NCI-H187 (cell line): ENCODE measurements at places on chromosomes 6 and 20.

DNA sequence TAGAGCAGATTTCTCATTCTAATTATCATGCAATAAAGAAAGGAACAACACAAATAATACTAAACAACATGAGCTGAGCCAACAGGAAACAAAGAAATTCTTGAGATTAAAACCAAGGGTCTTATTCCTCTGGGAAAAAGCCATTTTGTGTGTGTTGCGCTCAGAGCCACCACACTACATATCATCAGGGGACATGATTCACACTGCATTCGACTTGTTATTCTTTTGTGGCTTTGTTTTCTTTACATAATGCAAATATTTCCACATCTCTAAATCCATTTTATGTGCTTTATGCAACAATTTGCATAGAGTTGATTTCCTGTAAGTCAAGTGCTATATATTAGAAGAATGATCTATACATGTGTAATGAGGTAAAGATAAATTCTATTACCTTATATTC is 719.6 kb downstream of the TBC1D32 start:
- no peak for DNase-seq

DNA sequence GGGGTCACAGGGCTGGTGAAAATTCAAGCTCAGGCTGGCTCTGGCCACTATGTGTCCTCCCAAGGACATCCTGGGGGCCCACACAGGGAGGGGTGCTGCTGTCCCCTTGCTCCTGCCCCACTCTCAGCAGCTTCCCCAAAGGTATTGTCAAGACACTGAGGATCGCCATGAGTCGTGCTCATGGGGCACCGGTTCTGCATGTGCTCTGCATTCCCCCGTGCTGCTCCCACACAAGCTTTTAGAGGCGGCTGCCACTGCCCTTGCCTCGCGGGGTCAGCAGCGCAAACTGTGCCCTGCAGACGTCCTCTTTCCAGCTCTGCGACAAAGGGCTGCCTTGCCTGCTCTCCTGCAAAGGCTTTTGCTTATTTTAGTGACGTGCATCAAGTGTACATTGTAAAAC is 179.8 kb downstream of the ERMARD start:
- no peak for DNase-seq

GRCh38 chr6:128836761-128837160 is 46.2 kb upstream of the LAMA2 start:
- no peak for DNase-seq

GRCh38 chr6:37162740-37163139 is 7.2 kb upstream of the PIM1 start:
- DNase-seq: no peak

- no peak for DNase-seq
Measured at GRCh38 chr6:5116243-5116991, 31.3 kb downstream of the PPP1R3G start.

- no peak for DNase-seq
Measured at GRCh38 chr6:147103694-147104093, 100.5 kb upstream of the STXBP5 start.

GRCh38 chr6:3389390-3390167 is 67.3 kb downstream of the SLC22A23 start:
- DNase-seq: no peak
